AG10803 (cell line): ENCODE measurements at places on chromosomes 13 and 19.

GRCh38 chr13:51955816-51956603 lies 55.2 kb downstream of the ATP7B start:
- DNase-seq = no peak

DNA sequence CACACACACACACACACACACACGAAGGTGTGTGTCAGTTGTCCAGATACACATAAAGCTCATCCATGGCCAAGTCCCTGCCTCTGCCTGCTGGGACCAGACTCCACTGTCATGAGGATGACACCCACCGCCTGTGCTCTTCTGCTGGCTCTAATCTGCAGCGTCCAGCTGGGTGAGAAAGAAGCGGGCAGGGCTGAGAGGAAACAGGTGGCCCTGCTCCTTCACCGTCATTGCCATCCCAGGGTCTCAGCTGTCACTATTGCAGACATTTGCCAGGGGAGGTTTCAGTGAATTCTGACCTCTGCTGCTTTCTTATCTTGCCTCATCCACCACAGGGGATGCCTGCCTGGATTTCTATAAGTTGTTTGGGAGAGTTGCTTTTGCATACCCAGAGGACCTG lies 31.4 kb downstream of the SCGB2B2 start:
- DNase-seq = no peak

- DNase-seq = peak; percentile 40
Measured at GRCh38 chr19:39126312-39127187, 964 bp downstream of the PAK4 start.

GRCh38 chr19:54094426-54095000 lies 6.1 kb downstream of the OSCAR start:
- DNase-seq = no peak

- DNase-seq = no peak
Measured at GRCh38 chr19:54967611-54968010, 1.4 kb downstream of the NLRP2 start.

GRCh38 chr13:109764045-109764444 lies 22.3 kb downstream of the IRS2 start:
- no peak for DNase-seq
